ENCODE measurements at places on chromosomes 2 and 18.

DNA sequence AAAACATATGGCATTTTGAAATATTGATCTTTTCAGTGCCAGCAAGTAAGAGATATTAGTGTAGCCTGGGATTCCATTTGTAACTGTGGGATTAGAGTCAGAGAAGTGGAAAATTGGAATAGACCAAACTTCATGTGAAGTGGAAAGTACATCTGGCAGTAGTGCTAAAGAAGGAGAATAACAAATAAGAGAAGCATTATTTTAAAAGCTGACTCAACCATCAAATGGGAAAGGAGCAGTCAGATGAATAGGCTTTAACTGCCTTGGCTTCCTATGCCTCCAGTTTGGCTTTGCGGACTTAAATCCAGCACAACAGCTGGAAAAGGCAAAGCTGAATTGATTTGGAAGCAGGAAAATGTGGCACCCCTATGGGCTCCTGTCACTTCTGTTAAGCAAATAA lies 623.1 kb downstream of the TSN start:
- DNase-seq: no peak

DNA sequence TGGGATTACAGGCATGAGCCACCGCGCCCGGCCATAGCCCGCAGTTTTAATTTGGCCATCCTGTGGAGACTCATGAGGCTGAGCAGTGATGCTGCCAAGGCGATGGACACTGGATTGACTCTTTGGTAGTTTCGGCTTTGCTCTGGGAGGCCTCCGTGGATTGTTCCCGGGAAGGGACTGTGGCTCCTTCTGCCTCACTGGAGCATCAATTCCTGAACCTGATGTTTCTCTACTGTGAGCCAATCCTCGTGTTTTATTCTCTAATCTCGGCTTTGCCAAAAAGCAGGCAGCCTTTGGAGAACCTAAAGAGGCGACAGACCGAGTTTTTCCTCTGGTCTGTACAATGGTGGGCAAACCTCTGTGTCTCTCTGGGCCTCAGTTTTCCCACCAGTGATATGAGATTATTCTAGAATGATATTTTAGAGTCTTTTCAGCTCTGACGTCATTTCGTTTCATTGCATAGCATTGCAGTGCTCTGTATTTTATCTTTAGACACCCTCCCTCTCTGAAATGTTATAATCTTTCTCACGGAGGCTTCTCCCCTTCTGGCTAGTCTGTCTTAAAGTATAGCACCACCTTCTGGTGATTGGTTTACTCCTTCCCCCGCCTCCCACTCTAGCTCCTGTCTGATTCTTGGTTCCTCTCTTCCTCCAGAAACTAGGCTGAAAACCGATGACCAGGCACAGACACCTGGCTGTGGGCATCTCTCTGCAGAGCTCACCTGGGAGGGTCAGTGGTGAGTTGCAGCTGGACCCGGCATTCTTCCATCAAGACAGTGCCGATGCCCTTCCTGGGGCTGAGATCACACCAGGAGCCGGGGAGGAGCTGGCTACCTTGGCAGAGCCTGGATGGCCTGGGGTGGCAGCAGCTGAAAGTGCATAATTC lies 341.3 kb downstream of the MYCN start:
- no peak for DNase-seq

DNA sequence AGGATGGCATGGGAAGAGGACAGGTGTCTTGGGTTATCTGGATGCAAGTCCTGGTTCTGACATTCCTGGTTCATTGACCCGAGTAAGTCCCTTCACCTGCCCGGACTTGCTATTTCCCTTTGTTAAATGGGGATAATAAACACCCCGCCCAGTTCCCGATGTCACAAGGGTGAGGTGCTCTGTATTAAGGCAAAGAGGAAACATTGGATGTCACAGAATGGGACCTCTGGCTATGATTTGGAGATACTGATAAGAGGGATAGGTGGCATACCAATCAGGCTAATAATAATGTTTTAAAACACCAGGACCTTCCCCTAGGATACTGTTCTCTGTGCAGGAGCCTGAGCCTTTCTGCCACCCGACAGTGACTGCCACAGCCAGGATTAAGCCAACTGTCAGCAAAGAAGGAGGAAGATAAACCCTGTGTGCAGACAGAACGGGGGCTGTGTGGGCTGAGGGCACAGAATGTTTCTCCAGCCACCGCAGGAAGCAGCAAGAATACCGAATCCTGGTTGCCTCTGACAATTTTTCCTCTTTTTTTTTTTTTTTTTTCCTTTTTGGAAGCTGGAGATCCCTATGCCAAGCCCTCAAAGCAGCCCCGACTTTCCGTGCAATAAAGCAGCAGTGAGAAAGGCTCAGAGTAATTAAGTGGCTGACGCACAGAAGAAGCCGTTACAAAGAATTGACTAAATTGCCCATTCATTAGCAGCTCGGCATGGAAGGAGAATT lies 336.6 kb downstream of the SMAD2 start:
- DNase-seq: no peak

DNA sequence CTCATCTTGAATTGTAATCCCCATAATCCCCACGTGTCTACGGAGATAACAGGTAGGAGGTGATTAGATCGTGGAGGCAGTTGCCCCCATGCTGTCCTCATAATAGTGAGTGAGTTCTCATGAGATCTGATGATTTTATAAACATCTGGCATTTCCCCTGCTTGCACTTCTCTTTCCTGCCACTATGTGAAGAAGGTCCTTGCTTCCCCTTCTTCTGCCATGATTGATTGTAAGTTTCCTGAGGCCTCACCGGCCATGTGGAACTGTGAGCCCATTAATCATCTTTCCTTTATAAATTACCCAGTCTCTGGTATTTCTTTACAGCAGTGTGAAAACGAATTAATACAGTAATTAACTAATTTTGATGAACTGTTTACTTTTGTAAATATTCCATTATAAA lies 582.5 kb downstream of the TSN start:
- no peak for DNase-seq

DNA sequence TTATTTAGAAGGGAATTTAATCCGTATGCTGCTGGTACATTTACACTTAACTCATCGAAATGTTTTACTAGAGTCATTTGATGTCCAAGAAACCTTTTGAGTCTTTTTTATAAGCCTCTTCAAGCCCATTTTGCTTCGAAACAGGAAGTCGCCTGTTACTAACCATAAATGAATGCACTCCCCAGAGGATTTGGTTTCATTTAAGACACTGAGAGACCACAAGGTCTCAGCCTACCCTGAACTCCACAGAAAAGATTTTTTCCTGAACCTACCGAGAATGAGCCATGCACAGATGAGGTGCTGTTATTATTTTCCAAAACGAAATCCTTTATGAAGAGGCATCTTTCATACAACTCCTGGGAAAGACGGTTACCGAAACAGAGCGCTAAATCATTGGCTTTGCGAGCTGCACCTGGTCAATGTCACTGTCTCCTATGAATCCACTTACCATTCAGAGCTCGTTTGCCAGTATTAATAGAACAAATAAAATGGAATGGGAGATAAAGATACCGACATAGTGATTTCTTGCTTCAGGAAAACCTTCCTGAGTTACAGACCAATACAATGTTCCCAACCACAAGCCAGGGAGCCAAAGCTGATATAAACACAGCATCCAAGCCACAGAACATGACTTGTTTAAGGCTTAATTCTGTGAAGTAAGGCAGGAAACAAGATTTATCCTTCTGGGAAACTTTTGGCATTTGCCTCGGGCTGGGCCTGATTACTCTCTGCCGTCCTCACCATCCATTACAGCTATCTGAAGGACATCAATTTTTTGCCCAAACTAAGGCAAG lies 382.1 kb downstream of the OSR1 start:
- peak; percentile 90 for DNase-seq

GRCh38 chr2:240292035-240292574 lies 143.4 kb upstream of the GPC1 start:
- no peak for DNase-seq

DNA sequence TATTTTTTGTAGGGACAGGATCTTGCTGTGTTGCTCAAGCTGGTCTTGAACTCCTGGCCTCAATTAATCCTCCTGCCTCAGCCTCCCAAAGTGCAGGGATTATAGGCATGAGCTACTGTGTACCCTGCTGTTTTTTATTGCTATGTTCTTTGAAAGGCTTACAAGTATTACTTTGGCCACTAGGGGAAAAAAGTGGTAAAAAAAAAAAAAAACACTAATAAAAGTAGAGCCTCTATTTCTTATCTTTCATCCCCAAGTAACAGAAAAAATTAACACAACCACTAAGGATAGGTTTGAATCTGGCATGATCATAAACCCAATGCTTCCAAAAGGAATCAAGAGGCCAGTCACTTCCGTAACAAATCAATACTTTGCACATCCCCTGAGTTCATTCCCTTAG lies 11.6 kb downstream of the NOL10 start:
- DNase-seq: peak; percentile 10

Data from GM23248 (cell line).